Activated effector memory CD4-positive, alpha-beta T cell treated with anti-CD3 and anti-CD28 coated beads, Interleukin-2, amount 50 U/mL, for 16 hours (primary cell): ENCODE measurements at places on chromosomes 7 and 10.

DNA sequence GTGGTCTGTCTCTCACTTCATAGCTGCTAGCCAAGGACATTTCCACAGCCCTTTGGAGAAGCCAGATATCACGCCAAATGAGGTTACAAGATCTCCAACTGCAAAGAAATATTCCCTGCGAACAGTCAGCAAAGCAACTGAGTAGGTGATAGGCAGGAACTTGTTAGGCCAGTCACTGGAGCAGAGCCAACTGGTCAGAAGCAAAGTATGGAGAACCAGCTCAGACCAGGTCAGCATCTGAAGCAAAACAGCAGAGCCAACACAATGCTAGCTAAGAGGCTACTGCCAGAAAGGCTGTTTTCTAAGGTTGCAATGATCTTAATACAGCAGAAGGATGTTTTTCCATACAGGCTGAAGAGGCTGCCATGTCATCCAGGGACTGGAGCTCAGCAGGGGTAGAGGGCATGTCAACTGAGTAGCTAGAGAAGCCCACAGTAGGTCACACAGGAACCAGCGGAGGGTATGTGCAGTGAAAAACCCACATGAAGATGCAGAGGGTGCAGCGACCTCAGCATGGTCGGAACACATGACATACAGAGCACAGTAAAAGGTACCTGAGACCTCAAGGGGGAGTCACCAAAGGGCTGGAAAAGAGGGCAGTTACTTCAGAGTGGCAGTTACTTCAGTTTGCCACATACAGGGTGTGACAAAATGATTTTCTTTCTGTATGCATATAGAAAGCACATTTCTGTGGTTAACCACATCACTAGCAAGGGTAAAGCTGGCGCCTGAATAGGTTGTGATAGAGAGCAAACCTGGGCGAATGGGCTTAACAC is 8.9 kb downstream of the SEC31B start:
- DNase-seq: peak; percentile 81

DNA sequence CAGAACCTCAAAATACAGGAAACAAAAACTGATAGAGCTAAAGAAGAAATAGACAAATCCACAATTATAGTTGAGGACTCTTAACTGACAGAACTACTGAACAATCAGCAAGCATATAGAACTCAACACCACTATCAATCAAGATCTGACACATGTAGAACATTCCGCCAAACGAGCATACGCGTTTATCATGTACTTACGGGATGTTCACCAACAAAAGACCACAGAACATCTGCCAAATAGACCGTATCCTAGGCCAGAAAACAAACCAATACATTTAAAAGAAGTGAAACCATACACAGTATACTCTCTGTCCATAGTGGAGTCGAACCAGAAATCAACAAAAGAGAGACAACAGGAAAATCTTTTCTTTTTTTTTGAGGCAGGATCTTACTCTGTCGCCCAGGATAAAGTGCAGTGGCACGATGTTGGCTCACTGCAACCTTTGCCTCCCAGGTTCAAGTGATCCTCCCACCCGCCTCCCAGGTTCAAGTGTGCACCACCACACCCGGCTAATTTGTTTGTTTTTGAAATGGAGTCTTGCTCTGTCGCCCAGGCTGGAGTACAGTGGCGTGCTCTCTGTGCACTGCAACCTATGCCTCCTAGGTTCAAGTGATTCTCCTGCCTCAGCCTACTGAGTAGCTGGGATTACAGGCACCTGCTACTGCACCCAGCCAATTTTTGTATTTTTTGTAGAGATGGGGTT is 5.1 kb downstream of the GNA12 start:
- no peak for DNase-seq

GRCh38 chr10:22666287-22667092 is 47.9 kb downstream of the PIP4K2A start:
- peak; percentile 81 for DNase-seq

DNA sequence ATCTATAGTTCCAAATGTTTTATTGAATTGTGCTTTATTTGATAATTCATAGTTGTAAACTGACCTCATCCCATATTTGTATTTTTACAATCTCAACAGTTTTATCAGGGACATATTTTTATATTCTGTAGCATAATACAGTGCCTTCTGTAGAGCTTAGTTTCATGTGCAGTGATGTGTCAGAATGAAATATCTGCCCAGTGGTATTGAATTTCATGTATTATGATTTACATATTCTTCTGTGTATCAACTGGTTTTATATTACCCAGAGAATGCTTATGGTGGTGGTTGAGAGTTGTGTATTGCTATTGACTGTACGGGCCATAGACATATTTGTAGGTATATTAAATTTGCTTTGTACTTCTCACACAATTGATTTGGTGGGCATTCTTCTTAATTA is 89.9 kb downstream of the KAT6B start:
- no peak for DNase-seq

GRCh38 chr7:2181077-2181854 is 51.5 kb downstream of the MAD1L1 start:
- DNase-seq: no peak

GRCh38 chr10:115968236-115968635 is 304.8 kb downstream of the GFRA1 start:
- DNase-seq: no peak

DNA sequence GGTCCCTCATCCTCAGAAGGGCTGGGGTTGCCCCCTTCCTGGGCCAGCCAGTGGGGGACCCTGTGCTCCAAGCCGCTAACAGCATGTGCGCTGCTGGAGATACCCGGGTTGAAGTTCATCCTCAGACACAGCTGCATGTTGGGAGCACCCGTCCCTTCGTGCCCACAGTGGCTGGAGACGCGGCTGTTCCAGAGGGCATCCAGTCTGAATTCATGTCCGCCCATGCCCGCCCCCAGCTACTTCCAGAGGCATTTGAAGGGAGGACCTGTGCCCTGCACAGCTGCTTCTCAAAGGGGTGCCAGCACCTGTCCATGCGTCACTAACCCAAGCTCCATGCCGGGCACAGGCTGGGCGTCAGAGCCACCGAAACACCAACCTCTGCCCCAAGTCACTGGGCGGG is 68.1 kb upstream of the ADGRA1 start:
- no peak for DNase-seq

DNA sequence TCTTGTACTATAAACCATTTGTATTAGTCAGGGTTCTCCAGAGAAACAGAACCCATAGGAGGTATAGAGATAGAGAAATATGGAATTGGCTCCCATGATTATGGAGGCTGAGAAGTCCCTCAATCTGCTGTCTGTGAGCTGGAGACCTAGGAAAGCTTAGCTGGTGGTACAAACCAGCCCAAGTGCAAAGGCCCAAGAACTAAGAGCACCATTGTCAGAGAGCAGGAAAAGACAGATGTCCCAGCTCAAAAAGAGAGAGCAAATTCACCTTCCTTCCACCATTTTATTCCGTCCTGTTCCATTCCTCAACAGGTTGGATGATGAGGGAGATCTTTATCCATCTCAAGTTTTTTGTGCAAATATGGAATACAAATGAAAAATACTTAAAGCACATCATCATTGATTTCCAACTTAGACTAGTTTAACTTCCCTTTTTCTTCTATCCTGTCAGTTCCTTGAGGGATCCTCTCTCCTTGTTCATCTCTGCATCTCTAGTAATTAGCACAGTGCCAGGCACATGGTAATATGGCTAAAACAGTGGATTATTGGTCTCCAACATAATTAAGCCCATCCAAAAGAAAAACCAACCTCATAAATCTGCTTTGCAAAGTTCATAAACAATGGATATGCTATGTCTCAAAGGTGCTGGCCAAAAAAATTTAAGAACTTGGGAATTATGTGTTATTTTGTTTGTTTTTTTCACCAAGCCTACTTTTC is 83.1 kb upstream of the PIK3CG start:
- DNase-seq: no peak

- peak; percentile 54 for DNase-seq
Observed at GRCh38 chr10:504121-504611, 185.3 kb downstream of the DIP2C start.

DNA sequence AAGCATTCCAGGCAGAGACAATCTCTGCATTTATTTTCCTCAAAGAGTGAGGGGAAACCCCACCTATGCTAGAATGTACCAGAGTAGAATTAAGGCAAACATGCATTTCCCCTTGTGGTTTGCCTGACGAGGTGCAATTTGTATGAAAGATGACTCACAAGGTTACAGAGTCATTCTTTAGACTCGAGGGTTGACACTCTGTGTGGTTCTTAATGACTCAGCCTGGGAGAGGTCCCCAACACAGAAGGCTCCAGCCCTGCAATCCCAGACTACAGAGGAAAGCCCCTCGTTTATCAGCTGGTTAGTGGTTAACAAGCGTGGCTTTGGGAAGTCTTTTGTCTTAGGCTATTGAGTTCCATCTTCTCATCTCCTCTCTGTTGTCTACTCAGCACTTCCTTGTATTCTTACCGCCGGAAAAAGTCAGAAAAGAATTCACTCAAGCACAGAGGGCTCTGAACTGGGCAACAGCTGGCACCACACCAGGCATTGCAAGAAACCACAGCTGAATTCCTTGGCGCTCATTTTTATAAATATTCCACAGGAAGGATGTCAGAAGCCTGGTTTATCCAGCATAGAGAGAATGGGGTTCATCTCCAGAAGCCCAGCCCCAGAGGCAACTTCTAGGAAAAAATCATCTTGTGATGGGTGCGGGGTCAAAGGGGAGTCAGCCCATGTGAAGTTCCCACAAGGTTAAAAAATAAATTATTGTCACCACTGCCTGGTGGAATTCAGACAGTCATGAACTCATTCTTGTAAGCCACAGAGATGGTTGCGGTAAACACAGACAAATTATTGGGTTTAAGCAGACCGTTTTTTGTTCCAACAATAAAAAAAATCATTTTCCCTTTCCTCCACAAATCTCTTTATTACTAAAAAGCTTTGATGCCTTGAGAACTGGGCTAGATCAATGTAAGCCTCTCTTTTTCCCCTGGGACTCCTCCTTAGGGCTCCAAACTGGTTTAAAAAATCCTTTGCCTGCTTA is 24.5 kb upstream of the SVIL start:
- DNase-seq: peak; percentile 85

DNA sequence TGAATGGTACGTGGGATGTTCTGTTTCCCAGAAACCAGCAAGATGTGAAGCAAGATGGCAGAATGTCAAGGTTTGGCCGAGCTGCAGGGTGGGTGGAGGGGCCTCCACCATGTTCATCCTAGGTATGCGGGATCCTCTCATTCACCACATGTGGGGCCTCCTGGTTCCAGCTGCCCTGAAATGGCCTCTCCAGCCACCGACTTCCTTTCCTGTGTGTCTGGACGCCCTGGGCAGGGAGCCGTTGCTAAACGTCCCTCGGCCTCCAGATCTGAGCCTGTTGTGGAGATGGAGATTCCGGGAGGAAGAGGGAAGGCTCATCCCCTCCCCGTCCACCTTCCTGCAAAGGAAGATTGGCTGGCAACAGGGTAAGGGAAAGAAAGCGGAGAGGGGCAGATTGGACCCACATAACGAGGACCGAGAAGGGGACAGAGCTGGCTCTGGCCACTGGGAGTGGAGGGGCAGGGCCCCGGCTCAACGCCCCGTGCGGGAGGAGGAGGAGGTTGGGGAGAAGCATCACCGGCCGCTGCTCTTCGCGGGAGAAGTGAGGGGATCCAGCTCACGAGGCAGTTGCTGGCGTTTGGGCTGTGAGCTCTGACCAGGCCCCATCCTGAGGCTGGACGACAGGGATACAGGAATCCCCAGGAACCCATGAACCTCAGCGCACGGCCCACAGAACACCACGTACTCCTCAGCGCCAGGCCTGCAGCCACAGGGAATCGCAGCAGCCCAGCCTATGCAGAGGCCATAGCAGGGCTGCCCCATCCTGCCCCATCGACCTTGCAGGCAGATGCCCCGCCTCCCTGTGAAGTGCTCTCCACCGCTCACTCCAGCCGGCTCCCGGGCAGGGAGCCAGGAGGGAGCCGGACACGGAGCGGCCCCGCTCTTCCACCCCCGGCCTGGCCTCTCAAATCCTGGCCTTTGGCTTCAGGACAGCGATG is 98.3 kb downstream of the FOXL3 start:
- peak; percentile 30 for DNase-seq

- no peak for DNase-seq
Observed at GRCh38 chr10:129545261-129545660, 78.2 kb downstream of the MGMT start.

- DNase-seq: no peak
Observed at GRCh38 chr7:90312745-90313144, 8.4 kb downstream of the FAM237B start.

DNA sequence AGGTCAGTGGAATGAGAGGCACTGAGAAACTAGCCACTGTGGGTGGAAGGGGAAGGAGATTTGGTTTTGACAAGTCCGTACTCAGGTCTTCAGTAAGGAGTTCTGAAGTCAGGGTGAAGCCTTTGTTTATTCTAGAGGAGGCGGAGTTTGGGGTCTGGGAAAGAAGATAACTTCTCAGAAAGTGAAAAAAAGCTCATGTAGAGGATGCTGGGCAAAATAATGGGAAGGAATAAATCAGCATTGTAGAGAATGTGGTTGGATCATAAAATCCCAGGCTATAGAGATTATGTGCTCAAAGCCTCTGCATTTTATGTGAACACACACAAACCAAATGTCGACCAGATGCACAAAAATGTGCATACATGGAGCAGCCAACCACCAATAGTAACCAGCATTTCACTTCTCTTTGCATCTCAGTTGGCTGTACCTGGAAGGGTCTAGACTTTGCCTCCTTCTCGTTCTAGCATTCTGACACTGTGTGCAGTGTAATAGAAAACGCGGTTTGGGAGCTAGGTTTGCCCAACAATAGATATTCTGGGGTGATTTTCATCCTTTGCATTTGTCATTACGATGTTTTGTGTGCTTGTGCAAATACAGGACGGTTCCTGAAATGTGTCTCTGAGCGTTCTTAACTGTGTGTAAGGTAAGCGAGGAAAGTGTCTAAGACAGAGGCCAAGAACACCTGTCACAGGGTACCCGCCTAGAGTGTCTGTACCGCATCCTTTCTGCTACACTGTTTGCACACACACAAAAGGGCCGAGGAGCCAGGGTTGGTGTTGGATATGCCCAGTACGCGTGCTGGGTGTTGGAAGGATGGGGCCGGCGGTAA is 603 bp upstream of the HECW1 start:
- DNase-seq: no peak

GRCh38 chr7:92415225-92415624 is 32.1 kb upstream of the GATAD1 start:
- no peak for DNase-seq

GRCh38 chr10:46550795-46551700 is 5.4 kb downstream of the GPRIN2 start:
- DNase-seq: peak; percentile 59

DNA sequence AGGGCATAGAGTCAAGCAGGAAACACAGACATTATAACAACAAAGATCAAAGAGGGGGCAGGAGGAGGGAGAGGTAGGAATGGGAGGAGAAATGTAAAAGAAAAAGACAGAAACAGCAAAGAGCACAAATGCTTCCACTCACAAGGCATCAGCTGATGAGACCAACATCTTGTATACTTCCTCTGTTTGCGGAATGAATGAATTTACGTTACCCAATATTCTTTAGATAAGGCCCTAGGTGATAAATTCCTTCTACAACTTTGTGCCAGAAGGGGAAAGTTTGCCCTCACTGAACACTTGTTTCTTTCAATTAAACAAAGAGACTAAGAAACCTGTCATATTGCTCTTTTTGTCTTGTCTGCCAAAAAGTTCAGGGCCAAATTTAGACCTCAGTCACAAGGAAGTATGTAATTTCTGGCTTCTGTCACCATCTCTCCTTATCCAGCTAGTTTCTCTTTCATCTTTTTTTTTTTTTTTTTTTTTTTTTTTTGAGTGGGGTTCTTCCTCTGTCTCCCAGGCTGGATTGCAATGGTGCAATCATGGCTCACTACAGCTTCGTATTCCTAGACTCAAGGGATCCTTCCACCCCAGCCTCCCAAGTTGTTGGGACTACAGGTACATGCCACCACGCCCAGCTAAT is 116.4 kb upstream of the NANOS1 start:
- no peak for DNase-seq

- no peak for DNase-seq
Observed at GRCh38 chr7:129677796-129678195, 66.3 kb downstream of the NRF1 start.

- no peak for DNase-seq
Observed at GRCh38 chr7:14858410-14858809, 44.1 kb downstream of the DGKB start.
